DND-41 (cell line): ENCODE measurements at places on chromosomes 5 and 9.

DNA sequence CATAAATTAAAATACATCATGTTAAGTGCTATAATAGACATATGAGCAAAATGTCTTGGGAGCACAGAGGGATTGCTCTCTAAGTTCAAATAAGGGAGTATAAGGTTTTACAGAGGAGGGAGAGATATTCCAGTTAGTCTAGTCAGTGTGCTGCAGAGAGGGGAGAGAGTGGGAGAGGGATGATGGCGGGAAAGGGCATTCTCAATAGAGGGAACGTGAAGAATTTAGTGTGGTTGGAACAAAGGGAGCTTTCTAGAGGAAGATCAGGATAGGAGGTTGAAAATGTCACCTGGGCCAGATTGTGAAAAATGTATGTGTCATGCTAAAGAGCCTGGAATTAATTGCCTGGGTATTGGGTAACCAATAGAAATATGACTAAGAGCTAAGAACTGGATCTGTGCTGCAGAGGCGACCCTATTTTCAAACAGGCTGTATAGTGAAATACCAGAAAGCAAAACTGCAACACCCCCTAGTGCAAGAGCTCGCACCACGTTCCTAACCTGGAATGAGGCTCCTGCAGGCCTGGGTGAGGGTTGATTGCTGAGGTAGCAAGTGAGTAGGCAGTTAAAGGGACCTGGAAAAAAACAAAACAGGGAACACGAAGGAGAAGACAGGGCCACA, 791.8 kb upstream of the C9orf72 start:
- DNase-seq = no peak

DNA sequence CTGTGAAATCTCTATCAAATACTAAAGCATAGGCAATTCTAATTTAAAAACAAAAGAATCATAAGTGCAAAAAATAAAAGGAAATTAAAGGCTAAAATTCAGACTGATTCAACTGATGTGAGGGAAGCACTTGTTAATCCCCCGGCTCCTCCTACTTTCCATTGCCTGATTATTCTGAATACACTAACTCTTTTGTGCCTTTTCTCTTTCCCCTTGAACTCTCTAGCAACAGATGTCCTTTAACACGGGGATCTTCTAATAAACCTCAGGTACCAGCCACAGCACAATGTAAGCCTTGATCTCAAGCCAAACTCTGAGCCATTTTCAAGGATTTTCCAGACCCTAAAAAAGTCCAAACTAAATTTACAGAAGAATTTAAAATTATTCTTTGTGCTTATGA, 61.5 kb downstream of the KCNV2 start:
- no peak for DNase-seq

DNA sequence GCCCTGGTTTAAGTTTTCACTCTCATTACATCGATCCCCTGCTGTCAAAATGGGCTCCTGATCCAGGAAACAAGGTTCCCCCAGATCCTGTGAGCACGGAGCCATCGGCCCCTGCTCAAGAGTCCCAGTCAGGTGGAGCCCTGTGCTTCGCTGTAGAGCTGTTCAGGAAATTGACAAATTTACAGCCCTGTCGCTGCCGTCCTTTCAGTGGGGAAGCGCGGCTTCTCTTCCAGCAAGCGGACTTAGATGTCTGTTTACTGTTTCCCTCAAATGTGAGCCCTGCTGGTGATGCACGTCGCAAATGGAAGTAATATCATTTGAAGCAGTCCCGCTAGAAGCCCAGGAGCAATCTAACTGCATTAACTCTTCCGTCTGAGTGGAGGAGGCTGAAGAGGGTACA, 760.9 kb upstream of the WWC1 start:
- no peak for DNase-seq

DNA sequence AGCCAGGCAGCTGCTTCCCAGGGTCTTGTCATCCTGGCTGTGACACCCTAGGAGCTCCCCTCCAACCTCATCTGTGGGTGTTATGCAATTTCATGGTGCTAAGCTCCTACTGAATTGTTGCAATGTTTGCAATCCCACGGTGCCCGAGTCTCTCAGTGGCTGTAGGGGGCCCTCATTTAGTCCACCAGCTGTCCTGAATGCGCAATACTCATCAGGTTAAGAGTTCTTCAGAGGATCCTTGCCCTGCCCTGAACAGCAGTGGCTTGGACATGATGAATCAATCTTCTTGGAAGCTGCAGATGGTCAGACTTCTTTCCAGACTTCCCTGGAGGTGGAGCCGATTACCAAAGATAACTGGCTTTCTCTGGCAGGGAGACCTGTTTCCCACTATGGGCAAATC, 584.1 kb downstream of the CCDC171 start:
- DNase-seq = no peak

- no peak for DNase-seq
Observed at GRCh38 chr5:93789173-93790067, 48.0 kb upstream of the POU5F2 start.

- peak; percentile 34 for DNase-seq
Observed at GRCh38 chr9:108468364-108468763, 387.4 kb downstream of the ACTL7B start.

GRCh38 chr9:277601-278295, 63.1 kb downstream of the DOCK8 start:
- no peak for DNase-seq

GRCh38 chr5:68430279-68430678, 214.7 kb downstream of the PIK3R1 start:
- no peak for DNase-seq

GRCh38 chr5:78763659-78764189, 115.2 kb upstream of the LHFPL2 start:
- no peak for DNase-seq

GRCh38 chr9:131719262-131719908, 20.5 kb downstream of the RAPGEF1 start:
- no peak for DNase-seq

GRCh38 chr9:124776954-124777648, at the start of gene OLFML2A:
OLFML2A (plus strand) TSS chr9:124777133; CDS start chr9:124777271, 138 bp downstream.
- DNase-seq = no peak

GRCh38 chr5:163633926-163634460, 128.6 kb downstream of the MAT2B start:
- no peak for DNase-seq

DNA sequence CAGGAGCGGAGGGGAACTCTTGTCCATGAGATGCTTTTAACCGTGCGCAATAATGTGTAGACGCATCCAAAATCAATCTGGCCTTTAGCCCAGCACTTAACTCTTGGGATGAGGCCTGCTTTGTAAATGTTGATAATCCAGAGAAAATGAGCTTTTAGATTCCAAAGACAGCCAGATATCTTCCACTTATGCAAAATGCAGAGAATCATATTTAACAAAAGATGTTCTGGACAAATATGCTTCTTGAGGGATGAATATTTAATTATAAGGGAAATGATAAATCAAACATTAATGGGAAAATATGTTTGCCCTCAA, 5.6 kb downstream of the S1PR3 start:
- DNase-seq = no peak

DNA sequence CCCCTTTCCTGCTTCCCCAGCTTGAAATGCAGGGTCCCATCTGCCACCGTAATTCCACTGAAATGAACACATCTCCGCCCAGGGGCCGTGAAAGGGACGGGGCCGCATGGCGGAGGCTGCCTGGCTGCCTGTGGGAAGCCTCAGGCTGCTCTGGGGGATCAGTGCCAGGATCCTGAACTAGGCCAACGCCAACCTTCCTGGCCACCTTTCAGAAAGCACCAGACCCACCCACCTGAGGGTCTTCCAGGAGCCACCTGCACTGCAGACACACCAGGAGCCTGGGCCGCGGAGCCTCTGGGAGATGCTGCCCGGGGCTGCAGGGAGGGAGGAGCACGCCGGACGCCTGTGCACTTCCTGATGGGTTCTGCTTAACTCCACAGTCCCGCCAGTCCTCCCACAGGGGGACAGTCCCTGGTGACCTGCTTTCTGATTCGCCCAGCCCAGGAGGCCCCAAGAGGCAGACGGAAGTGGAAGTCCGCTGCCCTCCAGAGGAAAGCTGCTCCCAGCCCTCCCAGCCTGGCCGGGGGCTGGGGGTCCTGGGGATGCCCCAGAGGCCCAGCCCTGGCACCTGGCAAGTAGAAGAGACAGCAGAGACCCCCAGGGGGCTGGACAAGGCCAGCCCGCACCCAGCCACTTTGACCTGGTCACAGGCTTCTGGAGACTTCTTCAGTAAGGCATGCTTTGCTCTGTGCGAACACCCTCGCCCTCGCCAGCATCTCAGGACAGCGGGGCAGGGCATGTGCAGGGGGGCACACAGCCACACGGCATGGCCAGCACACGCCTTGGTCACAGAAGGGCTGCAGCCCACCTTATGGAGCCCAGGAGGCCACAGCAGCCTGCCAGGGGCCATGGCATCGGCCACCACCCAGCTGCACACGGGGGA, at the start of gene CARD9:
TSS of gene CARD9 (minus strand) at position 370 of the 883 bp plus-strand sequence. CDS start 1,591 bp downstream, outside the sequence.
- no peak for DNase-seq

DNA sequence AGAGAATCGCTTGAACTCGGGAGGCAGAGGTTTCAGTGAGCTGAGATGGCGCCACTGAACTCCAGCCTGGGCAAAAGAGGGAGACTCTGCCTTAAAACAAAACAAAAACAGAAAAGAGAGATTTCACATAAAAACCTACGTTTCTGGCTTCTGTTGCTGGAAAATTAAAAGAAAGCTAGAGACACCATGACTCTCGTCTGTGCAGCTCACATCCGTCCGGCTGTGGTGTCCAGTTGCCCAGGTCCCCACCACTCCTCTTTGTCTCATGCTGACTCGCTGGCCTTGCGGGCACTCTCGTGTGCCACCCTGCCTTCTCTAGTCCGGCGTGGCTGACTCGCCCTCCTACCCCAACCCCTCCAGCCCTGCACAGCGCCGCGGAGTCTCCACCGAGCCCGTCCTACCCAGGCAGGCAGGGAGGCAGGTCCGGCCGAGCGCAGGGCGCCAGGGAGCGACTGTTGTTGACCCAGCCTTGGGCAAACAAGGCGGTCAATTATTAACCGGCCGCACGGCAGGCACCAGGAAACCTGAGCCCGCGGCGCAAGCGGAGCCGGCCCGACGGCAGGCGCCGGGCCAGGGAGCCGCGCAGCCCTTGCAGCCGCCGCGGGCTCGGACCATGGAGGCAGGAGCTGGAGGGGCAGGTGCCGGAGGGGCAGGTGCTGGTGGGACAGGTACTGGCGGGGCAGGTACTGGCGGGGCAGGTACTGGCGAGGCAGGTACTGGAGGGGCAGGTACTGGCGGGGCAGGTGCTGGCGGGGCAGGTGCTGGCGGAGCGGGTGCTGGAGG, at the start of gene PRRT1B:
TSS of gene PRRT1B (plus strand) at position 521 of the 783 bp plus-strand sequence. CDS start at position 614, 93 bp downstream.
- DNase-seq = no peak

- DNase-seq = no peak
Observed at GRCh38 chr5:179768326-179769085, 25.3 kb upstream of the LTC4S start.

DNA sequence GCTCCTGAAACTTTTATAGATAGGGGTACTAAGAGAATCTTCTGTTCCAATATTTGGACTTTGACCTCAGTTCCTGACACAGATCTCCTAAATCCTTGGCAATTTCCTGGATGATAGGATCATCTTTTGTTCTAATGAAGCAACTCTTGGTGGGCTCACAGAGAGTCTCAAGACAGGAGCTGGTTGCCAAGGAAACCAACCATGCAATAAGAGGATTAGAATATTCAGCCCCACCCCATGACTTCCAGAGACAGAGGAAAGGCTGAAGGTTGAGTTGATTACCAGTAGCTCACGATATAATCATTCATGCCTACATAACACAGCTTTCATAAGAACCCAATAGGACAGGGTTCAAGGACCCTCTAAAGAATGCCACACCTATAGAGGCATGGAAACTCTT, 2050.2 kb upstream of the CDH6 start:
- no peak for DNase-seq

DNA sequence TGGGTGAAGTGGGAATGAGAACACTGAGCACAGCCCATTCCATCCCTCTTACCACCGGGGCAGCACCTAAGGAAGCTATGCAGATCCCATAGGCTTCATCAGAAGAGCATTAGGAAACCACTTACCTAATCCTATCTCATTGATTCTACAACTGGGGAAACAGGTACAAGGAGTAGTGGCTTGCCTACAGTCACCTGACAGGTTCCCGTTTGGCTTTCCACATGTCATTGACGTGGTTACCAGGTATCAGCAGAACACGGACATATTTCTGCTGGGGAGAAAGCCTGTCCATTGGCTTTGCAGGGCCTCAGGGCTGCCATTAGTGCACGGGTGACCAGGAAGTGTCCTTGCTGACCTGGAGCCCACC, 11.3 kb downstream of the AFAP1L1 start:
- no peak for DNase-seq

GRCh38 chr5:118844351-118844750, 144.0 kb downstream of the DTWD2 start:
- no peak for DNase-seq

DNA sequence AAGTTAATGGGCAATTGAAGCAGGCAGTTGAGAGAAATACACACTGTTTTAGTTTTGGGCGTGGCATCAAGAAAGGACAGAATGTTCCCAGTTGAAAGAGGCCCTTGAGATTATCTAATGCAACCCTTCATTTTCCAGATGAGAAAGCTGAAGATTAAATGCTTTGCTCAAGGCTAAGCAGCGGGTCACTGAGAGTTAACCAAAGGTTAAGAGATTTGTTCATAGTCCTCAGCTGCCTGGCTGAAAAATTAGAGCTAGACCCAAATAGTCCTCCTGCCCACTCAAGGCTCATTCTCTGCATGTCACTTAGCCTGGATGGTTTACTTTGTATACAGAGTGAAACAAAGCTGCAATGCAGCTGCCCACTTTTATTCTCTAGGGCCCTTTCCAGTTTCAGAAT, 46.7 kb upstream of the MAMDC2 start:
- DNase-seq = no peak

- no peak for DNase-seq
Observed at GRCh38 chr5:7742241-7742656, 108.7 kb downstream of the CFAP90 start.

- no peak for DNase-seq
Observed at GRCh38 chr9:84708400-84708799, 38.9 kb downstream of the NTRK2 start.

DNA sequence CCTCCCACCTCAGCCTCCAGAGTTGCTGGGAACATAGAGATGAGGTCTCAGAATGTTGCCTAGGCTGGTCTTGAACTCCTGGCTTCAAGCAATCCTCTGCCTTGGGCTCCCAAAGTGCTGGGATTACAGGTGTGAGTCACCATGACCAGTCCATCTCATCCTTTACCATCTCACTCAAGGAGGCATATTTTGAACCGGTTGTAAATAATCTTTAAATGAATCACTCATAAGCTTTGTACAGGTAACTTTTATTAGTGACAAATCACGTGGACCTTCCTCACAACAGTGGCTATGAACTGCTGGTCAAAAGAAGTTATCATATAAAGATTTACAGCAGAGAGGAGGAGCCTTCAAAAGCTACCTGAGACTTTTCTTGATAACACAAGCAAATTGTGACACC, 70.7 kb downstream of the RFK start:
- DNase-seq = no peak

- no peak for DNase-seq
Observed at GRCh38 chr5:172315587-172316493, 32.3 kb upstream of the UBTD2 start.

- no peak for DNase-seq
Observed at GRCh38 chr5:36253575-36253974, 11.8 kb upstream of the NADK2 start.

GRCh38 chr5:172288465-172288864, 4.9 kb upstream of the UBTD2 start:
- no peak for DNase-seq
